ENCODE measurements at places on chromosomes 2 and 18.

- no peak for DNase-seq
These were observed 78.3 kb downstream of the EDAR start for GRCh38 chr2:108910541-108911396.

DNA sequence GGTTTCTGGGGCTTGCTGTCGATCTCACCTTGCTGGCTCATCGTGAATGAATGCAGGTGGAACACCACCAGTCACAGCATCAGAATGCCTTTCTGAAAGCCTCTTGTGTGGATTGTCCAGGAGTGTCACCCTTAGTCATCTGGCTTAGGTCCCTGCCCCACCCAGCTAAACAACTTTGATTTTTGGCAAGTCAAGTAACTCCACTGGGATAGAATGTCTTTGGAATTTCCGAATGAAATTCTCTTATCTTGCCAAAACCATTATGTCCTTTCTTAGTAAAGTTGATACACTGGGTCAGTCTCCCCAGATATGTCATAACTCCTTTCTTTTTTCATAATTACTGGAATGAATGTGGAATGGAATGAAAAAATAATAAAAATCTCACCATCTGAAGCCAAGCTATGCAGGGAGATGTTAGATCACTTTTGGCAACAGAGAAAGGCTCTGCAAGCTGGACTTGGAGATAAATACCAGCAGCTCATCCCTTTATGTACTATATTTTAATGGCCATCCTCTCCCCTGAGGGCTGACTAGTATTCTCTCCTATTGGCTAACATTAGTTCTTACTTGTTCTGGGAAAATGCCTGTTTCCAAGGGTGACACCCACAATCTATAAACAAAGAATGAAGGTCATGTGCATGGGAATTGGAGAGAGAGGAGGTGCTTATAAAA is 35.4 kb downstream of the INSIG2 start:
- no peak for DNase-seq

DNA sequence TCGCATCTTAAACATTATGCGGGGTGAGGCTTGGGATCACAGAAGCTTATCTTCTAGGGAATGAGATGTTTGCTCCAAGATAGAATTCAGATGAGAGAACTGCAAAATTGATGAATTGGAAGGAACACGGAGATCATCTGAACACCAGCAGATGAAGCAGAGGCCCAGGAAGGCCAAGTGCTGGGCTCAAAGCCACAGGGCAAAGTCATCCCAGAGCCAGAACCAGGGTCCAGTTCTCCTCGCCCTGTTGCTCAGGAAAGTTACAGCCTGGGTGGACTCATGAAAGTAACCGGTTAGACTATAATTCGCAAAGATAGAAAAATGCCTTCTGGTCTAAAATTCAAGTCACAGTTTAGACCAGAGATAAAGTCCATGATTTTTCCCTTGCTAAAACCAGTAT is 456.1 kb upstream of the ID2 start:
- no peak for DNase-seq

DNA sequence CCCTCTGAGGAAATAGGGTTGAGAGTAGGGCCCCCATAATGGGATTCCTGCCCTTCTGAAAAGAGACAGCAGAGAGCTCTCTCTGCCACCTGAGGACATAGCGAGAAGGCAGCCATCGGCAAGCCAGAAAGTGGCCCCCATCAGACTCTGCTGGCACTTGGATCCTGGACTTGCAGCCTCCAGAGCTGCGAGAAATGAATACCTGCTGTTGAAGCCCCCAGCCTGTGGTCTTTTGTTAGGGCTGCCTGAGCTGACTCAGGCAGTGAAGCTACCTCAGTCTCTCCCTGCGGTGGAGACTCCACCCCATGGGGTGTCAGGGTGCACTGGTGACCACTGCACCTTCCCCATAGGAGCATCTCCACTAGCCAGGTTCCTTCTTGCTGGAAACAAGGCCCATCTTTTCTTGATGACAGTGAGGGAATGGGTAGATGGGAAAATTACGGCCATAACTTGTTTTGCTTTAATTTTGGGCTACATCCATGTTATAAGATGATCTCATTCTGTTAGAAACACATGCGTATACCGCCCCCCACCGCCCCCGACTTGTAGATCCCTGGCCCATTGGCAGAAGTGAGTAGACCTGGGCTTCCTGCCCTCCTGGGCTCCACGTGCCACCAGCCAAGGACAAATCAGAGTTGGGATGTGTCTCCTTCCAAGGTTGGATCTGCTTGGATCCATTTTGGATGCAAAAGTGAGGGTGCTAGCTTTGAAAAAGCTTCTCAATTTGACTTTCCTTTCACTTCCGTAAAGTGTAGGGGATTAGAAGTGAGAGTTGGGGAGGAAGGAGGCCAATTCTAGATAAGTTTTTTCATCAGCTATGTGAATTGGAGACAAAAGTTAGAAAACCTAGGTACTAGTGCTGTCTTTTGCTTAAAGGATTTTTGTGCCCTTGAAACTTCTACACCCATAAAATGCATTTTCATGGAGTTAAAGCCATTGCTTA is 42.9 kb downstream of the NCK2 start:
- no peak for DNase-seq

DNA sequence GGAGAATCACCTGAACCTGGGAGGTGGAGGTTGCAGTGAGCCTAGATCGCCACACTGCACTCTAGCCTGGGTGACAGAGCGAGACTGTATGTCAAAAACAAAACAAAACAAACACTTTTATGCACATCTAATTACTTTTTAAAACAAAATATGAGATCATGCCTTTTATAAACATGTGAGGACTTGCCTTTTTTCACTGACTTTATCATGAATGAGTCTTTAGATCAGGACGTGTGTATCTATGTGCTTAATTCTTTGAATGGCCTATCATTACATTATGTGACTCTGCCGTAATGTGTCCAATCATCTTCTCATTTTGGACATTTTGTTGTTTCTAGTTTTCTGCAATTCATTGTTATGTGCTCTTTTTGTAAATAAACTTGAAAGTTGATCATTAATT is 58.7 kb downstream of the FAM117B start:
- no peak for DNase-seq

- DNase-seq: no peak
These were observed 503.2 kb upstream of the SLC8A1 start for GRCh38 chr2:40955042-40955441.
